NCI-H187 (cell line): ENCODE measurements at places on chromosomes 12 and 14.

- DNase-seq: no peak
These were observed 35.8 kb upstream of the ZFP36L1 start for GRCh38 chr14:68828698-68829097.

DNA sequence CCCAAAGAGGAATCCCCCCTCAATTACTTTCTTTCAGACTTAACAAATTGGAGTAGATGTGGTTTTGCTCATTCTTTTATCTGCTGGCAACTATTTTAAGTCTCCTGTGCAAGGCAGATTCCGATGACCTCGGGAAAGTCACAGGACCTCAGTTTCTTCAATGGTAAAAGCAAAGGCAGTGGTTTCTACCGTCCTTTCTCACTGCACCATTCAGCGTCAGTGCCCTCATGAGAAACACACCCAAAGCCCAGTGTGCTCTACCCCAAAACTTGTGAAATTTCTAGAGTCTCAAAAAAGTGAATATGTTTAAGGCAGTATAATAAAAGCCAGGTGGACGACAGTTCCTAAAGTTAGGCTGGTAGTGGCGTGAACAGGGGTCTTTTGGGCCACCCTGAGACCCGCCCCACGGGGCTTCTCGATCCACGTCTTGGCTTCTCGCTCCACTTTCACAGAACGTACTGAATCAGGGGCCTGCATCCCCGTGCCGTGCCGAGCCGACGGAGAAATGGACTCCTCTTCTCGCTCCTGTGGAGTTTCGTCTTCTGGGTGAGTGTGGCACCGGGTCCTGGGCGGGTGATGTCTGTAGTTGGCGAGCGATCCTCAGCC lies 1.3 kb upstream of the ARHGAP5 start:
- no peak for DNase-seq

GRCh38 chr12:47312808-47313426 lies 233.2 kb upstream of the AMIGO2 start:
- DNase-seq: no peak

GRCh38 chr12:64545081-64545382 lies 65.3 kb upstream of the RASSF3 start:
- no peak for DNase-seq

DNA sequence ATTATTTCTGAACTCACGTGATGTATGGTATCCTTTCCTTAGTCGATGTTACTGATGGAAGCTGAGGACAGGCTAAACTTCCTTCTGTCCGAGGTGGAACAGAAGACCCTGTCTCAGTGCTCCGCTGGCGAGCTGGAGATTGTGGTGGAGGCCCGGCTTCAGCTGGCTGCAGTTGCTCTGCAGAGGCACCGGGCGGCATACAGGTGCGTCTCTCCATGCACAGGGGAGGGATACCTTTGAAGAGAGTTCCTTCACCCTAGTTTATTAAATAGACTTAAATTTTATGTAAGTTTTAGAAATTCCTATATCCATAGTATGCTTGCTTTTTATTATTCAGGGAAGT lies 186.7 kb upstream of the NEDD1 start:
- DNase-seq: no peak

GRCh38 chr14:50590464-50590863 lies 30.5 kb downstream of the ATL1 start:
- DNase-seq: no peak

DNA sequence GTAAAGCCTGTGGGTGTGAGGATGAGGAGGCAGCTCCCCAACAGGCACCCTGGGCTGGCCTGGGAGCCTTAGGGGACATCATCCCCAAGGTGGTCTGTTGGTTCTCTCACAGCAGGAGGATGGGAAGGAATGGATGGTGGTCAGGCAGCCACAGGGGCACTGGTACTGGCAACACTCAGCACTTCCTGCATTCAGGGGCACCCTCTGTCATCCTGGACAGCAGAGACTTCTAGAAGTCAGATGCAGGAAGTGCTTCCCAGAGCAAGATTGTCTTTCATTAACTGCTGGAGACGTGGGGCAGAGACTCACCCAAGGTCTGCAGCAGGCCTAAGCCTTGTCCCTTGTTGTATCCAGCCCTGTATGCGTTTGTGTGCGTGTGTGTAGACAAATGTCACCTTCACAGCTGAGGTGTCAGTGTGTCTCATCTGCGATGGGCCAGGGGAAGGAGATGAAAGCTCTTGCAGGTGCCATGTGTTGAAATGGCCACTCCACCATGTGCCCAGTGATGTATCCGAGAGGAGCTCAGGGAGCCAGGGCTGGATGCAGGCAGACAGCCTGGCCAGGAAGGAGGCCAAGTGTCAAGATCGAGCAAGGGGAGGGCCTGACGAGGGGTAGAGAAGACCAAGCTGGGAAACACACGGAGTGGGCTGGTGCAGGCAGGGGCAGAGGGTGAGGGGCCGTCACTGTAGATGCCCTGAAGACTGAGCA lies 85.1 kb downstream of the PITPNM2 start:
- DNase-seq: no peak

GRCh38 chr14:29282169-29282568 lies 515.6 kb downstream of the FOXG1 start:
- no peak for DNase-seq

GRCh38 chr12:11795192-11795912 lies 145.9 kb downstream of the ETV6 start:
- DNase-seq: no peak

- no peak for DNase-seq
These were observed 77.0 kb downstream of the RBM19 start for GRCh38 chr12:113889076-113889475.
